ENCODE measurements at places on chromosomes 5 and 9. TPM values are rescaled to one million over a fixed set of nuclear protein-coding genes. Genes with fewer than 3 reads are reported as not detected.

GRCh38 chr5:97909541-97909940 is 726.5 kb upstream of the RIOK2 start:
- DNase-seq = no peak

- peak; percentile 23 for DNase-seq
Observed at GRCh38 chr5:43997647-43998272, 391.5 kb downstream of the FGF10 start.

PCDHA5 gene
- total RNA-seq = 2.5 TPM

GRCh38 chr5:169085636-169086035 is 215.3 kb downstream of the SLIT3 start:
- DNase-seq = no peak

IL4 gene
- total RNA-seq = not detected

DNA sequence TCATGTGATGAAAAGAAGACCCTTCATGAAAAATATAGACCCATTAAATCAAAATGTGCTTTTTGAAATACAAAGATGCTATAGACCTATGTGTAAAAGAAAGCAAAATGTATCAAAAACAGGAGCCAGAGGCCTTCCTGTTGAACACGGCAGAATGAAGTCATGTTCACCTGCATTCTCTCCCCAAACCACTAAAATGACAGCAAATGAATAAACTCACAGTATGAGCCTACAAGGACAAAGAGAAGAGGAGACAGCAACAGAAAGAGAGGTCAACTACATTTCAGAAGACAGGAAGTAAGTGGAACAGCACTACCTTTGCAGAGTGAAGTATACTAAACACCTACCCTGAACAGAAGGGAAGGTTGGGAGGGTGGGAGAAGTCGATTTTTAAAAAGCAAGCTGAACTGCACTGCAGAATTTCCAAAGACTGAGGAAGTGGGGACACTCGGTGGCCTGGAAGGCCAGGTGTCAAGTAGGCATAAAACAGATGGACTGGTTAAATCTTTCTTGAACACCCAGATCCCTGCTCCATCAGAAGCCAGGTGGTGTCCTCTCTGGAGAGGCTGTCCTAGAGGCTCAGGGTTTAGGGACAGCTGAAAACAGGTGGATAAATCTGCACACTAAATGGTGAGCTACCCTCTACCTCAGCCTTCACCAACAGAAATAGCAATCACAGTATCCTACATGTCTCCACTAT is 48.9 kb downstream of the MED27 start:
- no peak for DNase-seq

EPB41L4A gene
- 20.7 TPM for total RNA-seq

SLC25A2 gene
- not detected for total RNA-seq

DNA sequence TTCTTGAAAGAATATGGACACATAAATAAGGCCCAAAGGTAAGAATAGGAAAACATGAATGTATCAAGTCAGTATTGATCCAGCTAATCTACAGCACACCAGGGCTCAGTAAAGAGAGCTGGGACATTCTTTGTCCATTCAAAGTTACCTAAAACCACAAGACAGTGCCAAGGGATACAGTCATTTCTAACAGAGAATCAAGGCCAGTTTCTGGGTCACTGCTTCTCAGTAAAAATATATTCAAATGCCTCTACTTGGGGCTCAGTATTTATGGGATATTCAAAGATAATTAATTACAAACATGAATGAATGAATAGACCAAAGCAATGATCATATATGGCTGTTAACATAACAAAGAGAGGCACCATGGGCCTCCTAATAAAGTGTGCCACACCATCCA is 34.9 kb downstream of the MTMR12 start:
- no peak for DNase-seq

SLC6A3 gene
- total RNA-seq = not detected

TBC1D9B gene
- 87.3 TPM for total RNA-seq

GRCh38 chr5:82158755-82159413 is 119.3 kb downstream of the RPS23 start:
- no peak for DNase-seq

DNA sequence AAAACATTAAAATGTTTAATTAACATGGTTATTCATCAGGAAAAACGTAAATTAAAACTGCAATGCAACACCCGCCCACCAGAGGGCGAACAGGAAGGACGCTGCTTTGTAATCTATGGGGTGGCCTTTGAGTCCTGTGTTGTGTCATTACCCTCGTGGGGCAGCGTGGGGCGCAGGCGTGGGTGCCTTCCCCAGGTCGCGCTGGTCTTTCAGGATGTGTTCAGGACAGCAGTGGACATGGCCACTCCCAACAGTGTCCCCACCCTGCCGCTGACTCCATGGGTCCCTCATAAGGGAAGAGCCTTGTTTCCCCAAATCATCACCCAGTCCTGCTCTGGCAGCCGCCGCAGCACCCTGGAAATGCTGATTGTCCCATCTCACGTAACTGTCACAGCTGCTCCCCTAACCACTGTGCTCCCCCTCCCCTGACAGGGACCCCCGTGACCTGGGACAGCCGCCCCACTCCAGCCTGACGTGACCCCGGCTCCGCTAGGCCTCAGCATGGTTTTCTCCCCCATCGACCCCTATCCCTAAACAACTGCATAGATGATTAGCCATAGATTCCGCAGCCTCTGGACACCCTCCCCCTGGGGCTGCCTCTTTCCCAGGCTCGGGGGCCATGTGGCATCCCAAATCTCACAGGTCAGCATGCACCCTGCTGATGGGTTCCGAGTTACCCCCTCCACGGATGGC is 36.4 kb downstream of the GLT6D1 start:
- DNase-seq = peak; percentile 6

IFNK gene
- total RNA-seq = not detected

DNA sequence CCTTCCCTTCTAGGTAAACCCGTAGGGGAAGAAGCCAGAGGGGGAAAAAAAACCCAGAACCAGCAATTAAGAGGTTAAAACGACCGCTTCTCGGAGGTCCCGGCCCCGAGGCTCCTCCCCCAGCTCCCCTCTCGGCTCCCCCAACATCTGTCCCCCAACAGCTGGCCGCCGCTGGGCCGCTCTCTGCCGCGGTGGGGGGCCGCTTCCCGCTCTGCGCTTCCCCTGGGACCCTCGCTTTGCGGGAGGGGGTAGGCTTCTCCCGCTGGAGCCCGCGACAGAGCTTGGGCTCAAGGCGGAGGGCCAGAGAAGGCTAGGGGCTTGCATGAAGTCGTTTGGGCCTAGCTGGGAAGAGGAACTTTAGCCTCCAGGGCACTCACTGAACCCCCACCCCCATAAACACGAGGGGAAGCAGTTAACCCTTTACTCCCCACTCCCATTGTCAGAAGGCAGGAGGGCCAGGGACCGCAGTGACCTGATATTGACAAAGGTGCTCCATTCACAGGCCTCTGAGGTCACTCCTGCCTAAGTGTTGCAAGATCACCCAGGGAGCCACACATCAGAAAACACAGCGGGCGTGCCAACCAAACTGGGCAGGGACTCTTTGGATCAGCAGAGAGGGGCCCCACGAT is 7.5 kb downstream of the LHX6 start:
- no peak for DNase-seq

DNA sequence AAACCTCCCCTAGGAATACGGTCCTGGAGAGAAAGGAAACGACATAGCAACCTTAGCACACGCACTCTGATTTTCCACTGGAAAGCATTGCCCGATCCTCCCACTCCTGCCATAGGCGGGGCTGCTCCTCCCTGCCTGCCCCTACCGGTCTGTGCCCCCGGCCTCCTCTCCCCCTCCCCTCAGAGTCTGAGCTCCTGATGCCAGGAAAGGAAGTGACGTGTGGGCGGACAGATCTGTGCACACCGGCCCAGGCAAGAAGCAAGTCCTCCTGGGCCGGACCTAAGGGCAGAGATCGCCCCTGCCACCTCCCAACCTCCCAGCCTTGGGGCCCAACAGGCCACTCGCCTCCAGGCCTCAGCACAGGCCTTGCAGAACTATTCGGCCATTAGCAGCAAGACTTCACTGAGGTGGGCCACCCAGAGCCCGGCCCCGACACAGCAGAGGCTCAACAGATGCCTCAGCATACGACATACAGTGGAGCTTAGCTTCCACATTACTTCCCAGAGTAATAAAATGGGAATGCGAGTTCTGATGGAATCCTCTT is 7.2 kb downstream of the NINJ1 start:
- DNase-seq = no peak

DNA sequence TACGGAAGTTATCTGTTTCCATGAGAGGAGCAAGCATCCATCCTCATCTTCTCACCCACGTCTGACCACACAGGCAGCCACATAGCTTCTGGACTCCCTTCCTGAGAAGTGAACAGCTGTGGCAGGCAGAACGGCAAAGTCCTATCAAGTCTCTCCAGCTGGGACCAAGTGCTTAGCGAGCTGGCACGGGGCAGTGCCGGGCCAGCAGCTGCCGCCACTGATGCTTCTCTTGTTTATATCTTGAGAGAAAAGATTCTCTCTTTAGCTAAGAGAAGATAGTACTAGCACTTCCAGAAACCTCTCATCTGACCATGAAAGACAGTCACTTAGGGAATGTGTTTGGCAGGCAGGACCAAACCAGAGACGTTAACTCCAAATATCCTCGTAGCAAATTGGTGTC is 37.2 kb downstream of the PLAC8L1 start:
- no peak for DNase-seq

DNA sequence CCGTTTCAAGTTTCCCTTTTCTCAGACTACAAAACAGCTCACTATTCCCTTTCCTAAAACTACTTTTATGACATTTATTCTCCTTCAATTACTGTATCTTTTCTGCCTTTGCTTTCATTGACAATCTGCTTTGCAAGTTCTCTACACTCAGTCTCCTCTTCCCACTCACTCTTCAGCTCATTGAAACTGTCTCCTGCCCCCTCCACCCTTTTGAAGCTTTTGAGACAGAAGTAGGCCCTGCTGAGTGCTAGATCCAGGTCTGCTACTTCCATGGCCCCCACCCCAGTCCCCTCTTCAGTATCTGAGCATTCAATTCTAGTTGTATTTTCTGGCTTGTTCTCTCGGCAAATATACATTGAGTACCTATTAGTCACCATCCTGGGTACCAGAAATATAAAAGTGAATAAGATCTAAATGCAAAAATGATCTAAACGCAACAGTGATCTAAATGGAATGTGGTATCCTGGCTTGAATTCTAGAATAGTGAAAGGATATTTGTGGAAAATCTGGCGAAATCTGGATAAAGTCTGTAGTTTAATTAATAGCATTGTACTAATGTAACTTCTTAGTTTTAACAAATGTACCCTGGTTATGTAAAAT is 58.4 kb downstream of the OR2K2 start:
- DNase-seq = no peak

DNA sequence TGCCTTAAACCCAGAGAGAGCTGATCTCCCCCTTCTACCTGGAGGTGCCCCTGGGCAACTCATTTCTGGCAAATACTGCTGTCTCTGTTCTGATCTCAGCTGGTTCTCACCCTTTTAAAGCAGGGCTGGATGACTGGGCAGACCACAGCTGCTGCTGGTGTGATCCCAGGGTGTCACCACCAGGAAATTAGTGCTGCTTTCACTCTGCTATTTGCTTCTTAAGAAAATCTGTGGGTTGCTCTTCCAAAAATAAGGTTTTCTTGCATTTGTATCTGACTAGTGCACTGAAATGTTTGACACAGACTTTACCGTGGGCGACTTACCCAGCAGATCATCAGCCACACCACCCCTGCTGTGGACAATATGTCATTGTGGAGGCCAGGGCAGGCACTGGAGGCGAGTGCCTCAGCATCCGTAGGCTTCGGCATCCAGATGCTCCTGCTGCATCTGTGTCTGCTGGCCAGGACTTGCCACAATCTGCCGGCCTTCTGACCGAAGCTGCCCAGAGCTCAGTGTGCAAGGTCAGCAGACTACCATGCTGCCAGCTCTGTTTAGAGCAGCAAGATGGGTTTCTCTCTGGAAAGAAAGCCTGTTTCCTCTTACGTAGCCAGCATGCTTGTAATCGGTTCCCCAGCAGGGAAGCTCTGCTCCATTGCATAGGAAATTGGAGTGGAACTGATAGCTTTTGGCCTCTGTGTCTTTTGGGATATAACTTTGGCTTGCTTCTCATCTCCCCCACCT is 13.6 kb downstream of the ARHGAP26 start:
- DNase-seq = no peak

- DNase-seq = no peak
Observed at GRCh38 chr5:175133185-175133584, 310.8 kb downstream of the DRD1 start.

GRCh38 chr9:68530618-68531017 is 10.1 kb downstream of the TMEM252 start:
- peak; percentile 8 for DNase-seq

DNA sequence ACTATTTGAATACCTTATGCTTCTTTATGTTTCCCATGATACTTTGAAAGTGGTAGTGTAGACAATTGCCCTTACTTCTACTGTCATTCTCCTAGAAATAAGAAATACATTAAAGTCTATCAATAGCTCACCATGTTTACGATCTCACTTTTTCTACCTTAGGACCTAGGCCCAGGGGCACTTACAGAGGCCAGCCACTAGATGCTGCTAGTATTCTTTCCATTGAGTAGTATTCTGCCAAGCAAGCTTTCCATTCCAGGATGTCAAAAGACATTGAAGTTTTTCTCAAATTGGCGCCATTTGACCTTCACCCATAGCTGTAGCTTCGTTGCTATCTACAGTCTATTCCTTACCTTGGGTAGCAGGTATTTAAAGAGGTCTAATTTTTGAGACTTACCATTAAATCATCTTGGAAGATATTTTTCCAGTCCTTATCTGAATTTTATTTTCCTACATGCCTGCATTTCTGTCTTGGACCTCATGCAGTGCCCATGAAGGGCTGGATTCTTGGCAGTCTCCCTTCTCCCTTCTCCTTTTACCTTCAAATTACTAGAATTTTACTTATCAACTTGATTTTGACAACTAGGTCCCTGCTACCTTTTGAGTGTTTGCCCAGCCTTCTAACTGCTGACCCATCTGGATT is 246.0 kb upstream of the NUDT12 start:
- DNase-seq = peak; percentile 27

DNA sequence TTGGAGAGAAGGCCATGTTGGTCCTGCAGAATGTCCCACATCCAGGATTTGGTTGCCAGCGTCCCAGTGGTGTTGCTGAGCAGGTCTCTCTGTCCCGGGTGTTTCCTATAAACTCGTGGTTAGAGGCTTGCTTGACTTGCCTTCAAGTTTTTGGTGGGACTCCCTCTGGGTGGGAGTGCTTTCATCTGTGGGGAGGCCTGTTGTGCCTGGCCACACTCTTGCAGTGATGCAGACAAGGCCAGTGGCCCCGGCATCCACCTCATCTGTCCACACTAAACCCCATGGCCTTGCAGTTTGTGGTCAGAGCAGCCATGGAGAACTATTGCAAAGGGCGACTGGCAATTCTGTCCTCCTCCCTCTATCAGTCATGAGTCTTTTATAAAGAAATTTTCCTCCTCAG is 71.8 kb downstream of the PHF2 start:
- DNase-seq = no peak

DNA sequence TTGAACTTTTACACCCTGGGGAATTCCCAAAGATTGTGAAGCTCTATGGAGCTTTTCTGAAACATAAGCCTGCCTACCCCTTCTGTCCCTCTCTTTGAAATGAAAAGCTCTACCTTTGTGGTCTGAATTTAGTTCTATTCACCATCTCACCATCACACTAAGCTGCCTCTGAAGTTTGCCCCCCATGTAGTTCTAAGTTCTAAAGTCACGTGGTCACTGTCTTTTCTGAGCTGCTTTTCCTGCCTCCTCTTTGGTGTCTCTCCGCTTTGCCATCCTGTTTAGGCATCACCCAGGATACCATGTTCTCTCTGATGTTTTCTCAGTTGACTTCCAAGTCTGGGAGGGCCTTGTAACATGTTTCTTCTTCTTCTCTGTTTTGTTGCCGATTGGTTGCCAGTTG is 2206.6 kb downstream of the MAT2B start:
- no peak for DNase-seq

- DNase-seq = peak; percentile 41
Observed at GRCh38 chr5:59673438-59674058, 220.0 kb downstream of the PDE4D start.

- DNase-seq = no peak
Observed at GRCh38 chr9:137816531-137817235, 60.9 kb upstream of the CACNA1B start.
